Gastroesophageal sphincter (tissue), 4 donors: ENCODE measurements at places on chromosomes 7 and 10.

- ATAC-seq: no peak
Observed at GRCh38 chr10:8006274-8006999, 48.1 kb upstream of the GATA3 start.

GRCh38 chr10:123795846-123796590 is 95.6 kb downstream of the CPXM2 start:
- ATAC-seq: no peak

DNA sequence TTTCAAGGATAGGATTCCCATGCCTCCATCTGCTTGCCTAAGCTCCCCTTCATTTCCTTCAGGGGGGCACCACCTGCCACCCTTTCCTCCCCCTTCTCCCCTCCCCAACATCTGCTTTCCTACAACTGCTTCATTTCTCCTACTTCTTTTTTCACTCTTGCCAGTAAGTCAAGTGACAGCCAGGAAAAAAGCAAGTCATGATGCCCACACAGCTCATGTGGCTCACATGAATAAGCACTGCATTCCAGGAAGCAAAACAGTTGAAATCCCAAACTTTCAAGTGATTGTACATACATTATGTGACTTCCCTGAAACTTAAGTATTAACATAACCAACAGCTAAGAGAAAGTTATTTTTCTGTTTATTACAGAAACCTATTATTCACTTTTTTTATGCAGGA is 78.6 kb downstream of the TNS3 start:
- ATAC-seq: no peak

GRCh38 chr7:113120647-113121046 is 2.3 kb upstream of the SMIM30 start:
- no peak for ATAC-seq

- ATAC-seq: peak; percentile 83
Observed at GRCh38 chr10:3720228-3721019, 64.6 kb downstream of the KLF6 start.

DNA sequence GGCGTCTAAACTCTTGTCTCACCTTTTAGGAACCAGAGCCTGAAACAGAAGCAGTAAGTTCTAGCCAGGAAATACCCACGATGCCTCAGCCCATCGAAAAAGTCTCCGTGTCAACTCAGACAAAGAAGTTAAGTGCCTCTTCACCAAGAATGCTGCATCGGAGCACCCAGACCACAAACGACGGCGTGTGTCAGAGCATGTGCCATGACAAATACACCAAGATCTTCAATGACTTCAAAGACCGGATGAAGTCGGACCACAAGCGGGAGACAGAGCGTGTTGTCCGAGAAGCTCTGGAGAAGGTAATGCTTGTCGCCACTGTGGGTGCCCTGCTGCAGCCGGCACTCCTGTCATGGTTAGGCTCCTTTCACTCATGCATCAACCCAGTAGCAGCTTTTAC is 113.1 kb downstream of the ZMYND11 start:
- no peak for ATAC-seq
